ENCODE measurements at places on chromosomes 7 and 10.

GRCh38 chr7:131087756-131088658 lies 239.7 kb upstream of the MKLN1 start:
- DNase-seq: no peak

GRCh38 chr10:1190052-1190395 lies 133.8 kb downstream of the WDR37 start:
- no peak for DNase-seq

GRCh38 chr10:81031774-81032173 lies 494.1 kb downstream of the SH2D4B start:
- no peak for DNase-seq

DNA sequence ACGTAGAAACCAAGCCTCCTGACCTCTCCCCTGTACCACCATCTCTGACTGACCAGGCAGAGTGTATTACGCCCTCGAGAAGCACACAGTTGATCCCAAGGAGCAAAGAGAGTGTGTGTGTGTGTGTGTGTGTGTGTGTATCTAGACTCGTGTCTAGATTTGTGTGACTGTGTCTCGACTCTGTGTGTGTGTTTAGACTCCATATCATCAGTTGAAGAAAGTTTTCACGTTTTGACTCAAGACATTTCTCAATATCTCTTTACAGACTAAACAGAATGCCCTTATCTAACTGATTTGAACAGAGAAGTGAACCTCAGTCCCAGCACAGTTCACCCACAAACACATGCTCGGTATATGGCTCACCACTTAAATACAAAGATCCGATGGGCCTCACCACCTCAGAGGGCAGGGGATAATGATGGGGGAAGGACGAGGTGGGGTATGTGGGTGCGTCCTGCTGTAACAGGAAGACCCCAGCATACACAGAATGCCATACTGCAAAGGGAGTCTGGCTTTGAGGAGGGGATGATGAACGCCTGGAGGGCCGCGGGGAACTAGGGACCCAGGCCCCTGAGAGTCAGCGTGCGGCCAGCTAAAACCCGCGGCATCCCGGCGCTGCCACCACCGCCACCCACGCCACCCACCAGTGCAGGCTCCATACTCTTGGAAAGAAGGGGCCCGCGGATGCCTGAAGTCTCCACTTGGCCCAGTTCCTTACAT lies 780 bp downstream of the ALDH18A1 start:
- no peak for DNase-seq

GRCh38 chr10:104353325-104354048 lies at the start of gene CFAP58:
CFAP58 (plus strand) TSS chr10:104353833; CDS start chr10:104353898, 65 bp downstream.
- peak; percentile 88 for DNase-seq

- no peak for DNase-seq
These were observed 124.8 kb downstream of the TSPAN12 start for GRCh38 chr7:120733143-120733542.

GRCh38 chr10:46284286-46285229 lies 2.2 kb upstream of the ANTXRL start:
- DNase-seq: peak; percentile 61

GRCh38 chr10:73576890-73577591 lies 14.1 kb downstream of the USP54 start:
- DNase-seq: no peak

- no peak for DNase-seq
These were observed 64.8 kb downstream of the SGCE start for GRCh38 chr7:94591176-94591575.

DNA sequence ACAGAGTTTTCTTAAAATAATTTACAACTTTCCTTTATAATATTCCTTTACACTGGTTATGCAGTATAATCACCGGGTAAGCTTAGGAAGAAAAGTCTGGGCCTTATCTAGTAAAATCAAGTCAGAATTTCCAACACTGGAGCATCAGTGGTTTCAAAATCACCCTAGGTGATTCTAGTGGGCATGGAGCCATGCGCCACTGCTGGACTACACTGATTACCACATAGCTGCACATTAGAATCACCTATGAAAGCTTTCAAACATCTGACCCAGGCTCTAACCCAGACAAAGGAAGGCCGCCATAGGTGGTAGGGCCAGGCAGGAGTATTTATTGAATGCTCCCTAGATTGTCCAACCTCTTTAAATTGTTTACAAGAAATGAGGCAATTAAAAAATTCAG lies 52.0 kb downstream of the NSUN6 start:
- no peak for DNase-seq

DNA sequence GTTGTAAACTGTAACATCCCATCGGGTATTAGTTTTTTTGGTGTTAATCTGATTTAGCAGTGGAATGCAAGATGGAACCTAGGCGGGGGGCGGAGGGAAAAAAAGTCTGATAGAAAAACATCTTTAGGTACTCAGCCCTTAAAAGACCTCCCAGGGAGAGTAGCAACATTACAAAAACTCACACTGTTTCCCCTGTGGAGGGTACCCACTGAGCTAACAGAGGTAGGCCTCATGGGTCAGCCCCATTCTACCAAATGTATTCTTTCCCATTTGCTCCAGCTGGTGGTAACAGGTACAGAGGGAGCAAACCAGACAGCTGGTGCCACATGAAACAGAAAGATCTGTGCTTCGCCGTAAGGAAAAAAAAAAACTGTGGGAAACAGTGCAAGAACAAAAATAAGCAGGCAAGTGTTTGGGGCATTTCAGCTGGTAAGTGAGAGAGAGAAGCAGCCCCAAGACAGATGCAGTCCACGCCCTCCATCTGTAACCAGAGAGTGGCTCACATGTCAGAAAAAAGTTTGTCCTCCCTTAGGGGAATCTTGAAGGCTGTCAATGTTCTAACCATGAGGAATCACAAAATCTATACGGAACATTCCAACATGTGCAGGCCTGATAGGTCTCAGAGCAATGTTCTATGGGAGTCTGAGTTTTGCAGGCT lies 65.3 kb downstream of the HOXA1 start:
- DNase-seq: no peak

DNA sequence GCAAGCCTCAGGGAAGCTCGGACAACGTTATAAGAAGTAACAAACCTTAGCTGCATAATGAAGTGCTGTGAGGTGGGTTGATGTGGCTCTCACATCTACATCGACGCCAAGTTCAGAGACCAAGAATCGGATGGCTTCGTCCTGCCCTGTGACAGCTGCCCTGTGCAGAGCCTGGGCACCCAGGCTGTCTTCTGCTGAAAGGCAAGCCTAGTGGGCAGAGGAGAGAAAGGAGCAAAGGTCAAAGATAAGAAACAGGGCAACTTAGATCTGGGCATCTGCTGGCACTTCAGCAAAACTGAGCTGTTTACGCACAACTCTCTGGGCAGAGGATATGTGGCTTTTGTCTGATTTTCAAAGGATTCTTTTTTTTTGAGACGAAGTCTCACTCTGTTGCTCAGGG lies 6.7 kb downstream of the ANKRD16 start:
- no peak for DNase-seq

DNA sequence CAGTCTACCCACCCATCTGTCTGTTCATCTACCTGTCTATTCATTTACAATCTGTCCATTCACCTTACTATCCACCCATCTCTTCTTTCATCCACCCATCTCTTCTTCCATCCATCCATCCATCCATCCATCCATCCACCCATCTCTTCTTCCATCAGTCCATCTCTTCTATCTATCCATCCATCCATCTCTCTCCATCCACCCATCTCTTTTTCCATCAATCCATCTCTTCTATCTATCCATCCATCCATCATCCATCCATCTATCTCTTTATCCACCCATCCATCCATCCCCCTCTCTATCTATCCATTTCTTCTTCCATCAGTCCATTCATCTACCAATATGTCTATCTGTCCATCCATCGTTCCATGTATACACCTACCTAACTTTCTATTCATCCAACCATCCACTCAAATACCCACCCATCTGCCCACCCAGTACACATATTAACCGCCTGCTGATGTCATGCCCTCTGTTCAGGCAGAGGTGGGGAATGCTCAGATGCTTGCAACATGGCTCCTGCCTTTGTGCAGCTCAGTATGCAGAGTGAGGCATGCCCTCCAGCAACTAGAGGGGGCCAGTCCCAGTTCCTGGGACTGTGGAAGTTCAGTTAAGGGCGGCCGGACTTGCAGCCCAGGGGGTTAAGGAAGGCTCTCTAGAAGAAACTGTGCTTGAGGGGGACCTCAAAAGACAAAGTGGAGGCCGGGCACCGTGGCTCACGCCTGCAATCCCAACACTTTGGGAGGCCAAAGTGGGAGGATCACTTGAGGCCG lies 11.3 kb upstream of the MLXIPL start:
- DNase-seq: no peak

- DNase-seq: no peak
These were observed 56.7 kb downstream of the PCLO start for GRCh38 chr7:83105948-83106347.

DNA sequence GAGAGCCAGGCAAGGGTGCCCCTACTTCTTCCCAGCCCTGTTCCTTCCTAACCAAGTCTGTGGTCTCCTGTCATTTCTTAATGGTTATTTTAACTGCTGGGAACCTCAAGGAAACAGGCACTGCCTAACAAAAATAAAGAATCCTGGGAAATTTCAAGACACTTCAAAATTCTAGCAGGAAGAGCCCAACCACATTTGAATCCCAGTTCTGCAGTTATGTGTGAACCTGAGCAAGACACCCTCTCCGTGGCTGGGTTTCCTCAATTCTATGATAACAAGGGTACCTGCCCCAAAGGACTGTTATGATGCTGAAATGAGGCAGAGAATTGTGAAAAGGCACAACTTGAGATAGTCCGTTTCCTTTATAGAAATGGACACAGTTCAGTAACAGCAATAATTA lies 36.2 kb upstream of the DUSP5 start:
- no peak for DNase-seq

DNA sequence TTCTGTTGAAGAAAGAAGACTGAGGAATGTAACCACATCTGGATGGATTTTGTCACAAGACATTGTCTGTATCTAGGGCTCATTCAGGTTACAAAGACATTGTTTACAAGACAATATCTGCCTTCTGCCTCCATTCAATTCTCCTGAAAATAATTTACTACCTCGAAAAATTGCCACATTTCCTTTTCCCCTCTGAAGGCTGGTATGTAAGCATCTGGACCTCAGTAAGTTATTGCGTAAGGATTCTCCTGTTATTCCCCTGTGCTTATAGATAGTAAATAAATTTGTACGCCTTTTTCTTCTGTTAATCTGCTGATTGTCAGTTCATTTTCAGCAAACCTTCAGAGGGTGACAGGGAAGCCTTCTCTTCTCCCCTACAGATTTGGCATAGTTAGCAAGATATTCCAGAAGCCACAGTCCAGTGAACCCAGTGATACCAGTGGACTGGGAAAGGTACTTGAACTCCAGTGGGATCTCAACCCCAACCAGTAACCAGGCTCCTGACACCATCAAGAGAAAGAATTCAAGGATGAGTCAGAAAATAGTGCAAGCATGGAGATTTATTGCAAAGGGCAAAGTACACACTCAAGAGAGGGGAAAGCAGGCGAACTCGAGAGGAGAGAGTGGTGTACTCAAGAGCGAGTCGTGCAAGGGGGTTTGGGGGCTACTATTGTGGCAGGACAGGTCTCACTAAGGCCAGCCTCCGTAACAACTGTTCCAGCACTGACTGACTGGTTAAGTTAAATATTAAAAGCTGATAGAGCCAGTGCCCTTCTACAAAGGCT lies 706.9 kb upstream of the GHITM start:
- DNase-seq: no peak

DNA sequence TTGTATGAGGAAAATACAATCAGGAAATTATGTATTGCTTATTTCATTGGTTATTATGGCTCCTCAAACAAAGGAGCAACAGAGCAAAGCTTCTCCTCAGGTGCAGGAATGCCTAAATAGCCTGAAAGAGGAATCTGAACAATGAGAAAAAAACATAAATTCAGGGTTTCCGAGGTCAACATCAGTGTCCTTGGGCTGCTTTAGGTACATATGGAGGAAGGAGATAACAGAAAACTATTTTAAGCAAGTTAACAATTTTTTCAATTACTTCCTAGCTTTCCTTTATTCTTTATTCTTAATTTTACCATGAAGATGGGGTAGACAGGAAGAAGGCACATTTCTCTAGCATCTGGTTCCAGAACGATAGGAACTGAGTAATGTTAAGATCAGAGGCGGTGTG lies 14.0 kb downstream of the SLC16A9 start:
- no peak for DNase-seq

- no peak for DNase-seq
These were observed 45.4 kb downstream of the ZNF467 start for GRCh38 chr7:149727899-149728476.

DNA sequence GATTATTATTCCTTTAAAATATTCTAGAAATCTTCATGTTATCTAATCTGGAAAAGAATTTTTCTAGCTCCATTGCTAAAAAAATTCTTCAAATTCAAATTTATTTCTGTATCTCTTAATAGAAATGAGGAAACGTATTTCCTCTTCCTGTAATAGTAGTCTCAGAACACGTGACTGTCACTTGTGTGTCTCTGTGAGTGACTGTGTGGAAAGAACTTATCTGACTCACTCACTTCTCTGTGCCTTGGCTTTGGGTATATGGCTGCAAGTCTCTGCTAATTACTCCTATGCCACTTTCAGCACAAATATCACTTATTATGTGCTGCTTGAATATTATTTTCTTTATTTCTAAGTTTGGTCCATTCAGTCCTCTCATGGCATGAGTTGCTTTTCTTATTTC lies 132.7 kb downstream of the CNTNAP2 start:
- DNase-seq: no peak

- no peak for DNase-seq
These were observed 12.7 kb upstream of the SVIL start for GRCh38 chr10:29647478-29647877.

DNA sequence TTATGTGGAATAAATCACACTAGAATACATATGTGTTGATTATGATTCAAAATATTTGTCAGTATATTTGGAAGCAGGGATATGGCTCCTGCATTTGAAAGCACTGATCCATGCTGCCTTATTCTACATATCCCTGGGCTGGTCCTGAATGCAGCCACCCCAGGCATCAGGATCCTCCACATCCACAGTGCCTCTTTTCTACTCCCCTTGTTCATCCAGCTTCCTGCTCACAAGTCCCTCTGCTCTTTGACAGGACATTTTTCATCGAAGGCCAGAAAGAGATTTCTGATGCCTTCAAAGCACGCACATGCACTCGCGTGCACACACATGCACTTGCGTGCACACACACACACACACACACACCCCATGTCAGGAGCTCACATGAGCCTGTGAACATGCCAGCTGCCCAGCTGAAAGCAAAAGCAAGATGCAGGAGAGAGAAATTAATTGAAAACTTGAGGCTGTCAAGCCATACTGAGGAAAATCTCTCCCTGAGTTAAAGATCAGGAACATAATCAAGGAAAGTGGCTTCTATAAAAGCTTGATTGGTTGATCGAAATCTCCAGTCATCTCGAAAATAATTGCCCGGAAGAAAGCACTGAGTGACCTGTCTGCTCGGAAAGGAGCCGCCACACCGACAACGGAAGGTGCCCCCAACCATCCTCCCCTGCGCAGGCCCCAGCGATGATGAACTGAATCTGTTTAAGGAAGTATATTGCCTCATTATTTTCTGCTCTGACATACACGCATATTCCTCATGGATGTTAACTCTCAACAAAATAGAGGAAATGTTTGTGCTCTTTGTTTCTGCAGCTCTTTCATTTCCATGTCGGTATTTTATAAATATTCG lies 104.0 kb upstream of the ARID5B start:
- DNase-seq: no peak

GRCh38 chr10:101061624-101062231 lies at the start of gene KAZALD1:
KAZALD1 (plus strand) TSS chr10:101061989; CDS start chr10:101062593, 604 bp downstream.
- no peak for DNase-seq

All from activated T-cell treated with anti-CD3 and anti-CD28 coated beads for 1 hour (primary cell).